Stimulated activated CD8-positive, alpha-beta memory T cell treated with anti-CD3 and anti-CD28 coated beads, Interleukin-4, amount 100 ng/mL, for 24 hours (primary cell): ENCODE measurements at places on chromosomes 7 and 10.
A peak's percentile ranks its signal among the peaks of the same experiment; 100 is the strongest.

- no peak for DNase-seq
These were observed 145.8 kb upstream of the LRRN3 start for GRCh38 chr7:110944966-110945644.

GRCh38 chr10:86693721-86694369, 25.5 kb downstream of the LDB3 start:
- peak; percentile 10 for DNase-seq

GRCh38 chr10:89553064-89553734, 17.8 kb upstream of the SLC16A12 start:
- DNase-seq = no peak

DNA sequence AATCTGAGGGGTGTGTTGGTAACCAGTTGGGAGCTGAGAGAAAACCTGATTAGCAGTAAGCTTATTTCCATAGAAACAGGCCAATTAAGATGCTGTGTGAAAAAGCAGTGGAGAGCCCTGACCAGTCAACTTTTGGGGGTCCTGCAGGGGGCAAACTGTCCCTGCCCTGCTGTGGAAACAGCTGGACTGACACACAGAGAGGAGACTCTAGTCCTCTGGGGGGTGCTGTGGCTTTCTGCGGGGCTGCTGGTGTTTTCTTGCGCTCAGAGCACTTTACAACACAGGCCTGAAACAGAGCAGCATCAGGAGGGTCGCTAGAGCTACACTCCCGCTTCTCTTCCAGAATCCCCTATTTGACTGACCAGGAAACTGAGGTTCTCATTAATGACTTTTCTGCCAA, 546.9 kb upstream of the GALNT17 start:
- DNase-seq = peak; percentile 3

DNA sequence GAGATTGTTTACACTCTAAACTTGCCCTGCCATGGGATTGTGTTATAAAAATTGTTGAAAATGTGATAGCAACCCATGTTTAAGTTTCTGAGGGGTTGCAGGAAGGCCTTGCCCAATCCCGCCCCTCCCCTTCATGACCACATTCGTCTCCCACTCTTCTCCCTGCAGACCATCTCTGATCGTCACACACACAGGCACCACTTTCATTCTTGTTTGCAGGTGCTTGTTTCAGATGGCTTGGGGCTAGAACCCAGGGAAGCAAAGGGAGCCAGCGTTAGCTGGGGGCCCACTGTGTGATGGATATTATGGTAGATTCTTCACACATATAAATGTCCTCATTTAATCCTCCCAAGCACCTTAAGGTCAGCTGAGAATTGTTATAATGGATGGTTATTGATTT, 286.7 kb upstream of the HABP2 start:
- DNase-seq = no peak

GRCh38 chr7:15686957-15687545, 568 bp upstream of the MEOX2 start:
- no peak for DNase-seq

- no peak for DNase-seq
These were observed 4.4 kb upstream of the SEMA3C start for GRCh38 chr7:80923211-80923612.

- no peak for DNase-seq
These were observed 151.7 kb downstream of the EGFR start for GRCh38 chr7:55170335-55171069.

DNA sequence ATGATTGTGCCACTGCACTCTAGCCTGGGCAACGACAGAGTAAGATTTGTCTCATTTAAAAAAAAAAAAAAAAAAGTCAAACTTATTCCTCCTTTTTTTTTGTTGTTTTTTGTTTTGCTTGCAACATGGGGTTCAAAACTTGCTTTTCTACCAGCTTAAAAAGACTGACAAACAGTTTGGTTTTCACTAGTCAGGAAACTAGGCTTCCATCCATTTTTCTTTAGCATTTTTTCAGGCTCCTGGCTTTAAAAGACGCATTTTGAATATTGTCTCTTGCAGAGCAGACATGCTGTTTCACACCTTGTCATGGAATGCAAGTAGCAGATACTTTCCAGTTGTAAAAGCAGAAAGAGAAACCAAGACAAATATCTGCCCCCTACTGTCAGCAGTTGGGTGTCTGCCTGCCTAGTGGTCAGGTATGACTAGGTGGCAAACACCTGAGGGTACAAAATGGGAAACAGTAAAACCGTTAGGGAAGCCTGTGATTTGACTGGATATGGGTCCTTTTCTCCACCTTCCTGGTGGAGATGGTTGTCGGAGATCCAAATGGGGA, 139.9 kb downstream of the CCDC71L start:
- DNase-seq = no peak

DNA sequence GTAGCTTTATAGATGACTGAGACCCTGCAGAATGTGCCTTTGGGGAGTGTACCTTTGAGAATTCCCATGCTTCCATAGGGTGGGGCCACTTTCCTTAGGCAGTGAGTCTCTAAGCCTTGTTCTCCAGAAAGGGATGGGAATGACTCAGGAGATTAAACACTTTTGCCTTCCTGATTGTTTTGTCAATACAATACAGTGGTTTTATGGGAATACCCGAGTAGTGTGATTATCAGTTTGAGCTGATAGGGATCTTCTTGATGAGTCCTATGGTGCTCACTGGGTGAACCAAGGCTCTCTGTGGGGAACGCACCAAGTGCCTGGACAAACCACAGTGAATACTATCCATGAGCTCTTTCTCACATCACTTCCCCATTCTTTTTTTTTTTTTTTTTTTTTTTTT, 6.3 kb downstream of the MYOF start:
- DNase-seq = no peak

DNA sequence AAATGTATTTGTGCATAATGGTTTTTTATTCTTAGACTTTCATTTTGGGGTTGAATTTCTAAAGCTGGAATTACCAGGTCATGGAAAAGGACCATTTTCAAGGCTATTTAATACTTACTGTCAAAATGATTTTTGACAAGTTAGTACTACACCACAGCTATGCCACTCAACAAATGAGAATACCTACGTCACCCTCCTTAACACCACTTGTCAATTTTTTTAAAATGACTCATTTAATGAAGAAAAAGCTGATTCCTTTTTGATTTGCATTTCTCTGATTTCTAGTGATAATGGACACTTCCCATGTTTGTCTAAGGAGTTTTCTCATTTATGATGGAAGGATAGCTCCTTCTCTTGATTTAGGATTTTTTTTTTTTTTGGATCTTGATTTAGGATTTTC, 63.3 kb downstream of the VSTM4 start:
- DNase-seq = no peak

- DNase-seq = no peak
These were observed 1.7 kb upstream of the CFAP58 start for GRCh38 chr10:104351919-104352318.

DNA sequence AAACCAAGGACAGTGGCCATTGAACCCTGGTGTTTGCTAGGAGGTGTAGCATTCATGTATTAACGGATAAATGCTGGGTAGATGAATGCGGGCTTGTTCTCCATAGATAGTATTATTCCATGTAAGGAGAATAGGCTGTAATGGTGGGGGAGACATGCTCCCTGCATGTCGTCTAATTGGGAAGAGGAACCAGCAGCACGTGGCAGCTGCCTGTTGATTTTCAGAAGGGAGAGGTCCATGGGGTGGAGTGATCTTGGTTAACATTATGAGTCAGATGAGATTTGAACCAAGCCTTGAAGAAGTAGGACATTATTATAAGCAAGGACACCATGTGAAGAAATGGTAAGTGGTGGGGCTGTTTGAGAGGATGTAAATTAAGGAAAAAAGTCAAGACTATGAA, 112.5 kb downstream of the WNT2 start:
- DNase-seq = no peak

DNA sequence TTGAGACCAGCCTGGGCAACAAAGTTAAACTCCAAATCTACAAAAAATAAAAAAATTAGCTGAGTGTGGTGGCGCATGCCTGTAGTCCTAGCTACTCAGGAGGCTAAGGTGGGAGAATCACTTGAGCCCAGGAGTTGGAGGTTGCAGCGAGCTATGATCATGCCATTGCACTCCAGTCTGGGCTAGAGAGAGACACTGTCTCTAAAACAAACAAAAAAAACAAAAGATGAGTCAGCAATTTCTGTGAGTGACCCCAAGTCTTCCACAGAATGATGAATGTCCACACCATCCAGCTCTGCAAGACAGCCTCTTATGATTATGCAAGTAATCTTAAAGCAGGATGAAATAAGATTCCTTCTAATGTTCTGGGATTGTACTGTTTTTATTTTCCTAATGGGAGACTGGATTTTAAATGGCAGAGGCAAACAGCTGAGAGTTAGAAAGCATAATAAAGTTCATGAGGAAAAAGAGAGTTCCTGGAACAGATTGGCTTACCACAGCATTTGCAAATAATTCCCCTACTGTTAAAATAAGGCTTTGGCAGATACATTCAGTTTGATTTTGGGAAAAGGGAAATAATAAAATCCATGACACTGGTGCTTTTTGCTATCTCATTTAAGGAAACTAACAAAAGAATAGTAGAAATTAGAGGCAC, 18.9 kb upstream of the PRKAR2B start:
- DNase-seq = no peak

DNA sequence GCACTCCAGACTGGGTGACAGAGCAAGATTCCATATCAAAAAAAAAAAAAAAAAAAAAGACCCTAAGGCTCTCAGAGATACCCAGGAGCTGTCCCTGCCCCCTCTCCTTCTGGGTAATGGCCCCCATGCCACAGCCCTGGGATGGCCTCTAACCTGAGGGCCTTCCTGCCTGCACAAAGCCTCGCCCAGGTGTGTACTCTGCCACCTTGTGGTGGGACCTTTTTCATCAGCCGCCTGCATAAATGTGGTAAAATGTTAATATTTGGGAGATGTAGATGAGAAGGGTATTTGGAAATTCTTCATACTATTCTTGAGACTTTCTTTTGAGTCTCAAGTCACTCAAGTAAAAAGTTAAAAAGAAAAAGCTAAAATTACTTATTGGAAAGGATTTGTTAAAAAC, 46.3 kb upstream of the RNF216 start:
- DNase-seq = no peak

DNA sequence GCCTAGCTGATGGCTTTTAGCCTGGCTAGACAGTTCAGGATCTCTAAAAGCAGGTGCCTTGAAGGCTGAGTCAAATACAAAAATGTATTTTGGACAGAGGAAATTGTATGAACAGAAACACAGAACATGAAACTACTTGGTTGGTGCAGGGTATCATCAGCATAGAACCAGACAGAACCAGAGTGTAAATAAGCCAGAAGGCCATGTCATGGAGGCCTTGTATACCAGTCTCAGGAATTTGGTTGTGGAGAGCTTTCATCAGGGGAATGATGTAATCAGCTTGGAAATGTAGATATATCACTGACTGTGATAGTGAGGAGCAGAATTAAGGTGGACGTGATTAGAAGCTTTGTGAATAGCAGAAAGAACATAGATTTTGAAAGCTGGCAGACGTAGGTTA, 82.9 kb downstream of the CFTR start:
- no peak for DNase-seq

DNA sequence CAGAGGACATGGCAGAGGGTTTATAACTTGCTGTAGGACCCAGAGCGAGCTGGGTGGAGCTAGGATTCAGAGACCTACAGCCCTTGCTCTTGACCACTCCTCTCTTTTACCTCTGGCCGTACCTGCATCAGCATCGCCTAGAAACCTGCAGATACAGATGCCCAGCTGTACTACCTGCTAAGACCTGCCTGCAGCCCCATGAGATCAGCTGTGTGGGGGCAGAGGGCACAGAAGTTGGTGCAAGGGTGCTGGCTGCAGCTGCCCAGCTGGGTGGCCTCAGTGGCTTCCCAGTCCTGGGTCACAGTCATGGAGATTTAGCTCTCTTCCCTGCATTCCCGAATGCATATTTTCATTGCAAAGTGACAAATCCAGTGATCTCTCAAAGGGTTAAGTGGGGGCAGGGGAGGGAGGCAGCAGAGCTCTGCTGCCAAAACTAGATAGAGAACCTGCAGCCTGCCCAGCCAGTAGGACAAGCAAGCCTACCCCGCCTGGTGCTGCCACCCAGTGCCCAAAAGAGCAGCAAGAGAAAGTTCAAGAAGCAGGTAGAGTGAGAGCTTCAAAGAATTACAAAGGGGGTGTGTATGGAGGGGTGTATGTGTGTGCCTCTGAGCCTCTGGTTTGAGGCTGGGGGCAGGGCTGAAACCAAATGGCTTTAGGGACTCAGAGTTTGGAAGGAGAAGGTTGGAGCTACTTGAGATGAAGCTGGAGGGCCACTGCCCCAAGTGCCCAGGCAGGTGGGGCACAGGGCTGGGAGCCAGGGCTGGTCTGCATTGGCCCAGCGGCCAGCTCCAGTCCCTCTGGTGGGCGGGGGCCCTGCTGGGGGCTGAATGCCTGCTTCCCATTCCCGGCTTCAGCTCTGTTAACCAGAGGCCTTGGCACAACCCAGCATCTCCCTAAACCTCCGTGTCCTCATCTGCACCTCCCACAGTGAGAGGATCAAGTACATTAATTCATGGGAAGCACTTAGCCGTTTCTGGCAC, 6.9 kb downstream of the FAM241B start:
- no peak for DNase-seq
